Midbrain (tissue), 1 donor: ENCODE measurements at places on chromosomes 4 and X.

- no peak for DNase-seq
These were observed 37.5 kb upstream of the MAOA start for GRCh38 chrX:43618366-43619205.

DNA sequence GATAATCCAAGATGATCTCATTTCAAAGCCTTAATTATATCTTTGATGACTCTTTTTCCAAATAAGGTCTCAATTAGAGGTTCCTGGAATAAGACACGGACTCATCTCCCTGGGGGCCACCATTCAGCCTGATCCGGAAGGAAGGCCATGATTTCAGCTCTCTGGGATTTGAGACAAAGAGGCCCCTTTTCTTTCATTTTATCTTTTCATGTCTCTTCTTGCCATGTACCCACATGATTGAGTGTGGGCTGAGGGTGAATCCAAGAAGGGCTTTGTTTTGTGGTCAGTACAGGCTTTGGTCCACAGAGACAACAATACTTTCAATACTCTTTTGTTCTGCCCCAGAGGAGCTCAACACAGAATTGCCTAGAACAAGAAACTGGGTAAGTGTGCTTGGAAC lies 261.2 kb downstream of the TRIML1 start:
- DNase-seq, result peak; percentile 36

DNA sequence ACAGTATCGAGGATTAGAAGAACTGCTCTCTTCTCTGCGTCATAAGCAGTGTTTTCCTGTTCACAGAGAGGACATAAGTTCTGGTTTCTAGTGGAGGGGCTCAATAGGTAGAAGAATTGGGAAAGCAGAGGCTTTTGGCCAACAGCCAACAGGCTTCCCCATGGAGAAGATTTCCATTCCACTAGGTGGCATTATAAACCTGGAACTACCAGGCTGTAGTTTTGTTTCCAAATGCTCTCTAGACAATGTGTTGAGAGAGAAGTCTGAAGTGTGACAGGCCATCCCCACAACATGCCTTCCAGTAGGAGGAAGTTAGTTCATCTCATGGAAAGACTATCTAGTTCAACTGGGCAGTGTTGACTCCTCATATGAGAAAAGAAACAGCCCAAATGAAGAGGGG lies 63.8 kb upstream of the ANXA10 start:
- DNase-seq, result no peak

- DNase-seq, result no peak
These were observed 118.8 kb downstream of the UGT8 start for GRCh38 chr4:114717432-114717831.

DNA sequence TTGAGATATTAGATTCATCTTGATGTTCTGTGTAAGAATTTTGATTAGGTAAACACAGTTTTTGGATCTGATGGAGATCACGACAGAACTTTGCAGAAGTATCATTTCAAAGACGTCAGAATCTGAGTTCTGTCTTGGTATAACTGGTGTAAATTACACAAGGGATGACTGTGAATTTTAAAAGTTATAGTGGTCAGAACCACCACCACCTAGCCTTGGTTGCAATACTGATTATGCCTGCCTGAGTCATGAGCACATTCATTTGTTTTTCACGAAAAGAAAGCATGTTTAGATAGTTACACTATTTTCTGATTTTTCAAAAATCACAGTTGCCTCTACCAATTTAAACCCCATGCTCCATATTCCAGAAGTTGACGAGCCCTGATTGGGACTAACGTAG lies 54.8 kb downstream of the ZFX start:
- no peak for DNase-seq

- no peak for DNase-seq
These were observed 18.3 kb downstream of the GAB3 start for GRCh38 chrX:154732421-154733065.

GRCh38 chrX:129983575-129984110 lies 1.2 kb downstream of the BCORL1 start:
- DNase-seq, result no peak

- peak; percentile 42 for DNase-seq
These were observed 70.1 kb upstream of the CBR4 start for GRCh38 chr4:169079942-169080827.

GRCh38 chr4:7226439-7226838 lies 34.1 kb downstream of the SORCS2 start:
- DNase-seq, result no peak

- DNase-seq, result no peak
These were observed 98.4 kb downstream of the AREG start for GRCh38 chr4:74543231-74543781.

DNA sequence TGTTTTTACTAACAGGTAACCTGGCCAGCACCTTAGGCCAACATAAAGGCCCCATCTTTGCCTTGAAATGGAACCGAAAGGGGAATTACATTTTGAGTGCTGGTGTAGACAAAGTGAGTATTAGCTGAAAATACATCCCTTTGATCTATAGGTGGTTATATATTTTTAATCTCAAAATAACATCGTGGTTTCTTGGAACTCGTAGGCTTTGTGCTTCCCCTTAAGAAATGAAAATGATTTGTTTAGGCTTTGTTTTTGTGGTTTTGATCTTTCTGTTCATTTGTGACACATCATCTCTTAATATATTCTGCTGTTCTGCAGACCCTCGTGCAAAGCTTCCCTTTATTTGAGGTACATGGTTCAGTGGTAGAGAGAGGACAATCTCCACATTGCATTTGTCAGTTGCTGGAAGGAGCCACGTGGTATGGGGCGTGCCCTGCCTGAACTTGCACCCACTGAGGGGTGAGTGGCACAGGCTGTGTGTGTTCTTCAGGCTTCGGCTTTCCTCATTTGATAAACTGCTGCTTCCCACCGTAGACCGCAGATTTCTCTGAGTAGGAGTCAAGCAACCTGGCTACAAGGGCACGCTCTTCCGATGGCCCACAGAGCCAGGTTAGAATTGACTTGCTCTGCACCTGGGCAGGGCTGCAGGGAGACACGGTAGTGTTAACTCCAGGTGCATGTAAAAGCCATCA lies 72.2 kb downstream of the GPR143 start:
- no peak for DNase-seq

- no peak for DNase-seq
These were observed 108.8 kb downstream of the ZNF827 start for GRCh38 chr4:145829629-145830395.
